ENCODE measurements at places on chromosomes 16 and 17. TPM values are rescaled to one million over a fixed set of nuclear protein-coding genes. Genes with fewer than 3 reads are reported as not detected.

MMP28 gene
- 83.0 TPM for total RNA-seq

TPSAB1 gene
- 5.7 TPM for total RNA-seq

CSHL1 gene
- not detected for total RNA-seq

GJD3 gene
- total RNA-seq: 0.81 TPM

CHCT1 gene
- not detected for total RNA-seq

ZNF624 gene
- 3.7 TPM for total RNA-seq

PEMT gene
- 13.8 TPM for total RNA-seq

C16orf89 gene
- 5.0 TPM for total RNA-seq

AARS1 gene
- total RNA-seq: 62.4 TPM

CARD14 gene
- 0.64 TPM for total RNA-seq

C16orf96 gene
- 0.11 TPM for total RNA-seq

MYH3 gene
- total RNA-seq: 1.6 TPM

PSMB3 gene
- 131 TPM for total RNA-seq

ABCA10 gene
- 2.7 TPM for total RNA-seq

TBC1D16 gene
- 12.9 TPM for total RNA-seq

ABCC11 gene
- total RNA-seq: 0.34 TPM

C1QTNF8 gene
- not detected for total RNA-seq

CBX2 gene
- total RNA-seq: 0.78 TPM

KRT9 gene
- not detected for total RNA-seq

IFI35 gene
- total RNA-seq: 51.6 TPM

C16orf95 gene
- total RNA-seq: 6.3 TPM

ZPBP2 gene
- not detected for total RNA-seq

ADAM11 gene
- total RNA-seq: not detected

CACNG3 gene
- not detected for total RNA-seq

CSH1 gene
- total RNA-seq: not detected

TEKT5 gene
- total RNA-seq: 0.50 TPM

SOX15 gene
- 0.84 TPM for total RNA-seq

BRIP1 gene
- 1.9 TPM for total RNA-seq

MYH2 gene
- total RNA-seq: not detected

IGF2BP1 gene
- not detected for total RNA-seq

ITGAD gene
- 0.11 TPM for total RNA-seq

SHCBP1 gene
- total RNA-seq: 3.1 TPM

CACNG1 gene
- total RNA-seq: not detected

ABCC3 gene
- total RNA-seq: 251 TPM

DDX42 gene
- 86.5 TPM for total RNA-seq

KREMEN2 gene
- total RNA-seq: 0.89 TPM
